Progenitor cell of endocrine pancreas (in vitro differentiated cells): ENCODE measurements at places on chromosomes 12 and 14.

- DNase-seq = no peak
These were observed 7.0 kb downstream of the ANKRD9 start for GRCh38 chr14:102502571-102502970.

DNA sequence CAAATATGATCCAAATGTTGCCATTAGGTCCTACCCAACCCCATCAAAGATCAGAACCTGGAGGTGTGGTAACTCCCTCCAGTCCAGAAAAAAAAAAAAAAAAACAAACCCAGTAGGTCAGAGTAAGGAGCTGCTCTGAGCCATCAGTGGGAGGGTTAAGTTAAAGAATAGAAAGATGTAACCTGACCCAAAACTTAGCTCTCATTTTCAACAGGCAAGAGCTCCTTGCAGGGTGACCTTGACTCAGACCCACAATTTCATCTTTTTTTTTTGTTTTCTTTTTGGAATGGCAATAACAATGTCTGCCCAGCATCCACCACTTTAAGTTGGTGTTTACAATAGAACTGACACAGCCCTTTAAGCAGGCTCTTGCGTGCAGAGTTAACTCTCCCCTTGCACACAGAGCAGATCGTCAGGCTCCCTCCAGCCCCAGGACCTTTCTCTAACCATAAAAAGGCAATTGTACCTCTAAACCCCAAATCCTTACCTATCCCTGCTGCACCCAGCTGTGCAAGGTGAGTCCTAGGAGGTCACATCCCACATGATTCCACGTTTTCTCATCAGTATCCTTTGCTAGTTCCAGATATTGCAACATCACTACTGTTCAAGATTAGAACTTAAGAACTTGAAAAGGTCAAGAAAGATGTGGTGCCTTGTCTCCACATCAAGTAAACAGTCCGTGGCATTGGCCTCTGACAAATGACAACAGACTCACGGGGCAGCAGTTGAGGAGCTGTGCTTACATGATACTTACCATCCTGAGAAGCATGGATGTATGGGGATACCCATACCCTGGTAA is 178.6 kb upstream of the EEA1 start:
- no peak for DNase-seq

DNA sequence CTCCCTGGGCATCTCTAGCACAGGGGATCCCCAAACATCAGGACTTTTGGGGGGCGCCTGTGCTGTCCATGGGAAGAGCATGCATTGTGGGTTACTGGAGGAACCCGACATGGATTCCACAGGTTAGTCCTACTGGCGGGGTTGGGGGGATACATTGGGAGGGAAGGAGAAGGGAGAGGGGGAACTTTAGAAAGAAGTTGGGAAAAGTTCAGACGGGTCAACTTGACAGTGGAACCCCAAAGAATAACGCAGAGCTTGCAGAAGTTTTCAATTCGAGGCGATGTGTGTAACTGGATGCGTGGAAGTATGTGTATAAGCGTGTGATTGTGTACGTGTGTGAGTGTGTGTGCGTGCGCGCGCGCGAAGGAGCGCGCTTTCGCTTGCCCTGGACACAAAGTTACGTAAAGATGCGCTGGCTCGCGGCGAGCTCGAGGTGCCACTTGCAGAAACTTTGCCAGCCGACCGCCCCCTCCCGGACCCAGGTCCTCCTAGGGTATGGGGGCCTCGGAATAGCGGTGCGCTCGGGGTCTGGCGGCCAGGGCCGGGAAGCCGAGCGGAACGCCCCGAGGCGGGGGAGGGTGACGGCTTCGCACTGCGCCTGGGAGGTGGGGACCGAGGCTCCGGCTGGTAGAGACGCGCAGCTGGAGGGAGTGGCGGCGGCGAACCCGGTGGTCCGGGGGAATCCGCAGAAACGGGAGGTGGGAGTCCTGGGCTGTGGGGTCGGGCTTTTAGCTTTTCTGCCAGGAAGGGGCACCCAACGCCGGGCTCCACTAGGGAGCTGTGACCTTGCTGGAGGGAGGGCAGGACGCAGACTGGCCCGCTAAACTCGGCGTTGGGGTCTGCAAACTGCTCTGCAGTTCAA is 669 bp downstream of the RFX4 start:
- DNase-seq = no peak

- no peak for DNase-seq
These were observed 77.7 kb upstream of the KITLG start for GRCh38 chr12:88658009-88658408.

- no peak for DNase-seq
These were observed 17.1 kb downstream of the GMFB start for GRCh38 chr14:54471641-54472040.

GRCh38 chr14:78902010-78902623 is 731.9 kb downstream of the NRXN3 start:
- DNase-seq = peak; percentile 18

GRCh38 chr12:50248883-50249282 is 34.4 kb downstream of the LIMA1 start:
- no peak for DNase-seq

DNA sequence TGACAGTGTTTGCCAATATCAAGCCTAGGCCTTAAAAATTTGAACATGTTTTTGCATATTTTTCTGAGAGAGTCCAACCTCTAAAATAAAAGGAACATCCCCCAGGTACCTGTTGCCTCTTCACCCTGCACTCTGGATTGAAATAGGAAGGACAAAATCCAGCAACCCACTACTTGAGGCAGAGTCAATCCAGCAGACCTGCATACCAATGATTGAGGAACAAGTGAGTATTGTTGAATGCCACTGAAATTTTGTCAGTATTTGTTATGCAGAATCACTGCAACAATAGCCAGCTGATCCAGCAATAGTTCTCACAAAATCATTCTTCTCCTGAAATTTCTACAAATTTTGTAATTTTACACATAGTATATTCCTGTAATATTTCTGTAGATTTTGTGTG is 460.6 kb upstream of the FOXG1 start:
- no peak for DNase-seq

- DNase-seq = no peak
These were observed 39.5 kb downstream of the TESPA1 start for GRCh38 chr12:54945082-54945481.

- DNase-seq = no peak
These were observed 172.0 kb downstream of the BCAT1 start for GRCh38 chr12:24776861-24777260.

GRCh38 chr14:92984896-92985295 is 61.9 kb downstream of the CHGA start:
- DNase-seq = no peak

GRCh38 chr14:94680862-94681288 is 68.7 kb downstream of the SERPINA3 start:
- DNase-seq = no peak

- DNase-seq = no peak
These were observed 114.7 kb downstream of the DAAM1 start for GRCh38 chr14:59303216-59303615.
